GF-D8 (cell line): ENCODE measurements at places on chromosomes 13 and 19.

DNA sequence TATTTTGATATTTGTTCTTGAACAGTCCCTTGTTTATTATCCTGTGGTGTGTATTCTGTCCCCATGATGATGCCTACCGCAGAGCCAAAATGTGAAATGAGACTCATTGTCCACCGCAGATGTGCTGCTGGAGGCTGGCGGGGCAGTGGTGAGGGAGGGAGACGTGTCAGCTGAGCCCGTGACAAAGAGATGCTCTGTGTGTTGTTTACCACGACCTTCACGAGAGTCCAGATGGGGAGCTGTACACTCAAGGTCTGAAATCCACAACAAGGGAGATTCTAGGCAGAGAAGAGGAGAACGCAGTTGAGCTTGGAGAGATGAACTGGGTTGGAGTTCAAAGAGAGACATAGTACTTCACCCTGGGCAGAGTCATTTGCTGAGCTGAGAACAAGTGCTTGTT, 20.8 kb upstream of the AMER2 start:
- DNase-seq, result no peak

GRCh38 chr13:59532405-59532804, 631.3 kb downstream of the DIAPH3 start:
- no peak for DNase-seq

GRCh38 chr13:93847162-93847561, 620.6 kb downstream of the GPC6 start:
- DNase-seq, result no peak

GRCh38 chr13:45817833-45818232, 33.7 kb downstream of the SIAH3 start:
- DNase-seq, result no peak

GRCh38 chr19:3477951-3478350, 2.4 kb downstream of the SMIM24 start:
- no peak for DNase-seq

DNA sequence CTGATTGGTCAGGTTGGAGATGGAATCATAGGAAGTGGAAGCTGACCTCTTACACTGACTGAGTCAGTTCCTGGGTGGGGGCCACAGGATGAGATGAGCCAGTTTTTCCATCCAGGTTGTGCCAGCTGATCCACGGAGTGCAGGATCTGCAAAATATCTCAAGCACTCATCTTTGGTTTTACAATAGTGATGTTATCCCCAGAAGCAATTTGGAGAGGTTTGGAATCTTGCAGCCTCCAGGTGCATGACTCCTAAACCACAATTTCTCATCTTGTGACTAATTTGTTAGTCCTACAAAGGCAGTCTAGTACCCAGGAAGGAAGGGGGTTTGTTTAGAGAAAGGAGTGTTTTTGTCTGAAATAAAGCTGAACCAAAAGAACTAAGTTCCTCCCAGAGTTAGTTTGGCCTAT, 212.8 kb downstream of the SLITRK6 start:
- DNase-seq, result no peak

DNA sequence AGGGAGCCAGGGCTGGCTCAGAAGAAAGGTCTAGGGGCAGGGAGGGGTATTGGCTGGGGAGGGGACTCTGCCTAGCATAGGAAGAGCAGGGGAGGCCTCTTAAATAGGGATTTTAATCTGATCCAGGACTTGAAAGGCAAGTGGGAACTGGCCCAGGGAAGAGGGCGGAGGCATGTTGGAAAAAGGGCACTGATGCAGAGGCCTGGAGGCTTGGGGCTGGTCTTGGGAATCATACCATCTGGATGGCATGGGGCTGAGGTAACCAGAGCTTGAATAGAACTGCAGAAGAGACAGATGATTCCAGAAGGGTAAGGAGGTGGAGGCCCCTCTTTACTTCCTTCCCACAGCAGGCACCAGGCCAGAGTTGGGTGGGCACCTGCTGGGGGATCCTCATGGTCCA, 29.1 kb downstream of the CERS4 start:
- no peak for DNase-seq

DNA sequence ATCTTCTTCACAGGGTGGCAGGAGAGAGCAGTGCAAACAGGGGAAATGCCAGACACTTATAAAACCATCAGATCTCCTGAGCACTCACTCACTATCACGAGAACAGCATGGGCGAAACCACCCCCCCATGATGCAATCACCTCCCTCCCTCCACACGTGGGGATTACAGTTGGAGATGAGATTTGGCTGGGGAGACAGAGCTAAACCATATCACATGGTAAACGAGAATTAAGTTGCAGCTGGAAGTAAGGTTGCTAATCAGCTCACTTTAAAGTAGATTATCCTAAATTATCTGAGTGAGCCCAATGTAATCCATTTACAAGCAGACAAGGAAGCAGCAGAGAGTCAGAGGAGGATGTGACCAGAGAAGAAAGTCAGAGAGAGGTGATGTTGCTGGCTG, 102.2 kb upstream of the IPO5 start:
- DNase-seq, result no peak

- DNase-seq, result no peak
Measured at GRCh38 chr19:32318884-32319520, 26.4 kb upstream of the ZNF507 start.

- no peak for DNase-seq
Measured at GRCh38 chr13:50682966-50683365, 160.5 kb downstream of the DLEU7 start.

DNA sequence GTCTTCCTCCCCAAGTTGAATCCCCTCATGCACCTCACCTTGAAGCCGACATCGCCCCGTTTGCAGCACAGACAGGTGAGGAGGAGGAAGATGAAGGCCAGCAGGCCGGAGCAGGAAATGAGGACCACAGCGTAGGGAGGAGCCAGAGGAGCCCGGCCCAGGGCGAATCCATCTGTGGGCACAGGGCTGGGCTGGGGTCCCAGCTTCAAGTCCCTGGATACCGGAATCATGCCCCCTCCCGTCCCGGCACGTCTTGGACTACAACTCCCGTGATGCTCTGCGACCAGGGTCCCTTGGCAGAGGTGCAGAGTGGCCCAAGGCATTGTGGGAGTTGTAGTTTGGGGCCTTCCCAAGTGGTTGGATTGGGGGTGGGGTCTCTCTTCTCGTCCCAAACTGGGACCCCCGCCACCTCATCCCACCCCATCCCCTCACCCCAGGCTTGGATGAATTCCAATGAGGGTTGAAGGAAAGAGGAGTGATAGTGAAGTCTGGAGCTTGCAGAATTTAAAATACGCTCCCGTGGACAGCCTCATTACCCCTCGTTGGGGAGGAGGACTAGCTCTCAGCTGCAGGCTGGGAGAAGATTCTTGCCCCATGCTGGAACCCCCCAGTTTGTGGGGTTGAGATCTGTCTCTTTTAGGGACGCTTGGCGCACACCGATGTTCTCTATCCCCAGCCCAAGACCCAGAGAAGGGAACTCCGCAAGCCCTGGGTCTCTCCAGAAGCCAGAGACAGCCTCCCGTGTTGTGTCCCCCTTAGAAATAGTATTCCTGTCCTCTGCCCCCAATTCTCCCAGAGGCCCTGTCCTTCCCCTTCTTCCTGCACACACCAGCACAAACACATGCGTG, 990 bp downstream of the LMTK3 start:
- DNase-seq, result no peak

DNA sequence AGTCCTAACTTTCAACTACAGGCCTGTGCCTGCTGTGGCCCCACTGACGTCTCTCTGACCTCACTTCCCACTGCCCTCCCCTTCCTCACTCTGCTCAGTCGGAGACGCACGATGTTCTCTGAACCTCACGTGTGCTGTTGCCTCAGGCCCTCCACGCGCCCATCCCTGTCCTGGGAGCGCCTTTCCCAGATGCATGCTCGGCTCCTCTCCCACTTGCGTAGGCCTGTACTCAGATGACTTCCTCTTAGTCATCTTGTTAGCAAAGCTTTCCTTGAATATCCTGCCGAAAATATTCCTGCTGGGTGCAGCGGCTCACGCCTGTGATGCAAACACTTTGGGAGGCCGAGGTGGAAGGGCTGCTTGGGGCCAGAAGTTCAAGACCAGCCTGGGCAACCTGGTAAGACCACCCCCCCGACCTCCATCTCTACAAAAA, 9.3 kb upstream of the SYT5 start:
- DNase-seq, result peak; percentile 81

GRCh38 chr19:33248954-33249613, 23.4 kb upstream of the SLC7A10 start:
- DNase-seq, result peak; percentile 67

DNA sequence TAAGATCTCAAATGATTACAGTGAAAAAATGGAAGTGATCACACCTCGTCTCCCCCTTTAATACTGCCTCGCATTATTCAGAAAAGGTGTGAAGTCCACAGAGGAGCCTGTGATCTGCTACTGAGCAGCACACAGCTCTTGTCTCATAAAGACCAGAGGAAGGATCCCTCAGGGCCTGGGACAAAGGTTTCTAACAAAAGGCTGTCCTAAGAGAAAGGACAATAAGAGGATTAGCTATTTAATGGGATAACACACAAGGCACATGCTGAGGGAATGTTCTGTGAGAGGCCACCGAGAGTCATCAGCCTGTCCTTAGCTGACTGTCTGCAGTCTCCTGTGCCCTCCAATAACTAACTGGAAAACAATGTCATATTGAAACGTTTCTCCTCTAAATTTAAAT, 26.7 kb downstream of the EBPL start:
- no peak for DNase-seq

DNA sequence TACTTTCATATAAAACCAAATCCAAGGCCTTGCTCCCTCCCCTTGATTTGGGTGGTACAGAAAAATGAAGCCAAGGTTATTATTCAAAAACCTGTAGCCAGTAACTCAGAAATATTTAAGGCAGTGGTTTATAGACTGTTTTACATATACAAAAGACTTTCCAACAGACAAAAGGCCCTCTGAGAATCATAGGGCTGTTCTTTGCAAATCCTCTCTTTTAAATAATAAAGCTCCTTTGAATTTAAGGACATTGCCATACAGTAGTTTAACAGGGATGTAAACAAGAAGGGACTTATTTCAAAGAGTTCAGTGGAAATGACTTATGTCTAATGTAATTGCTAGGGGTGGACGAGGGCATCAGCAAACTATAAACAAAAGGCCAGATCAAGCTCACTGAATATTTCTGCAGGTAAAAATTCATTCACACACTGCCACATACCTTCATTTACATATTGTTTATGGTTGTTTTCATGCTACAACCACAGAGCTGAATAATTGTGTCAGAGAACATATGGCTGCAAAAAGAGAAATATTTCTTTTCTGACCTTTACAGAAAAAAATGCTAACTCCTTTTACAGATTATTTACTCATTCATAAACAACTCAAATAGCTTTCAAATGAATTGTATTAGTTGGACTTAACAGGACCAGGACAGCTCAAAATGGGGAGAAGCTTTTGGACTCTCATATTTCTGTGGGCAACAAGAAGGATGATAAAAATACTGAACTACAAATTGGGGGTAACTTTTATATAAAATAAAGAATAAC, 665.6 kb downstream of the SLITRK1 start:
- DNase-seq, result no peak

- no peak for DNase-seq
Measured at GRCh38 chr19:16247353-16248182, 49.9 kb downstream of the AP1M1 start.

DNA sequence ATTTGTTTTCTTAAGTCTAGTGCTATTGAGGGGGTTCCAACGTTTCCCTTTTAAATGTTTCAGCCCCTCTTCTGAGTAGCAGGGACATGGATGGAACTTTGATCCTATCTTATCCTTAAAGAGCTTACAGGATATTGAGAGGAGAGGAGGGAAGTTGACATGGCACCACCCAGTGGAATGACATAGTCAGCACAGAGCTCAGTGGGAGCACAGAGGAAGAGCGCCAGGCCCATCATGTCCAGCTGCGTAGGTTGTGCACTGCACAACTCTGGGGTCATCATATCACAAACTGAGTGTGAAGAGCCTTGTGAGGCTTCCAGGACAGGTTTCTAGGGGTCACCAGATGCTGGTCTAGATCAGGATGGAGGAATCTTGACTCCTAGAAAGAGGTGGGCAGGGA, 4.6 kb upstream of the CDC42EP5 start:
- no peak for DNase-seq

DNA sequence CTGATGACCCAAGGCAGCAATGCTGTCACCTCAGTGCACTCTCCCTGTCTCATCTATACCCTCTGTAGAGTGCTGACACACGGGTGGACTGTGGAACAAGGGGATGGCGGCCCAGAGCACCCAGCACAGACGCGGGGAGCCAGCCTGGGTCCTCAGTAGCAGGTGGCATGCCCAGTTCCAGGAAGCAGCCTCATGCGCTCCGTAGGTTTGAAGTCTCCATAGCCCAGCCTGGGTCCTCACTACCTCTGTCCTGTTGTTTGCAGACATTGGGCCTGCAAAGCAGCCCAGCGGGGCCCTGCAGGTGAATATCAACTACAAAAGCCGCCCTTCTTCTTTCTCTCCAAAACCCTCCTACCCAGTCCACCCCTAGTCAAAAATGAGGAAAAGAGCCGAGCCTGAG, 5.0 kb upstream of the SLC7A9 start:
- no peak for DNase-seq

DNA sequence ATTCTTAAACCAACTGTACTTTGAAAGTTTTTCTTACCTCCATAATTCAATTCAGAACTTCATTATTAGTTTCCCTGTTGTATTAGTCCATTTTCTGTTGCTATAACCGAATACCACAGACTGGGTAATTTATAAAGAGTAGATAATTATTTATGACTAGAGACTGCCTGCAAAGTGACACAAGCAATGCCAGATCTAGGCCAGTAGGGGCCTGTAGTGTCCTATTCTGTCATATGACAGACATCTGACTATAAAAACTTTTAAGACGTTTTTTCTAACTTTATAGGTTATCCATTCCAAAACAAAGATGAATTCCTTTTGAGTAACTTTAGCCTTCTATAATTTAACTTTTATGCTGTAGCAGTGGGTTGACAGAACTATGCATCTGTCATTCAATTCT, 2783.8 kb downstream of the PCDH9 start:
- no peak for DNase-seq

GRCh38 chr13:64305246-64305645, 2889.6 kb upstream of the PCDH20 start:
- no peak for DNase-seq

DNA sequence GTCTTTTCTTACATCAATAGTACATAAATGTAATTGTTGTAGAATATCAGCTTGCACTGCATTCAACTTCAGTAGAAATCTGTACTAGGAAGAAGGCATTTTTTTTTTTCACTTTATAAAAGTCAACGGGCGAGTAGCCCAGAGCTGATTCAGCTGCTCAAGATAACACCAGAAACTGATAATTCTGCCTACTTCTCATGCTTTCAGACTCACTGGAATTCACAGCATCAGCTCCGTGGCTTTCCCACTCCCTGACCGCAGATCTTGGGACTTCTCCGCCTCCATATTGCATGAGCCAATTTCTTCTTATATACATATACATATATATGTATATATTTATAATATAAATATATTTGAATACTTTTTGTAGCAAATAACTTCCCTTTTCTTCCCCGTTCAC, 263.1 kb upstream of the RXFP2 start:
- DNase-seq, result no peak

DNA sequence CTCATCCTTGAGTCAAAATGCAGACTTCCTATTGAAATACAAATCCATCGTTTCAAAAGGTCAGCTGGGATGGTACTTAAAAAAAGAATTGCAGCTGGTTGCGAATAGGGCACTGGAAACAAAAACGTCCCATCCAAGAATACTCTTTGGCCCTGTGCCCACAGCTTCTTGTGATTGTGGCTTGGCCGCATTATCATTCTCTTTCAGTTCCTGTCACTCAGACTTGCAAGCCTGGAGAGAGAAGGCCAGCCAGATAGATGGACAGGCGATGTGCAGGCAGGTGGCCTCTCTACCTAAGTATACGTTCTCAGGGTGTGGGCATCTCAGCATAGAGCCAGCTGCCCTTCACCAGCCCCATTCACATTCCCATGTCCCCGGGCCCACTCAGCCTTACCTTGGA, 208.5 kb upstream of the ZNF536 start:
- no peak for DNase-seq
